ENCODE measurements at places on chromosomes 4 and X.

DNA sequence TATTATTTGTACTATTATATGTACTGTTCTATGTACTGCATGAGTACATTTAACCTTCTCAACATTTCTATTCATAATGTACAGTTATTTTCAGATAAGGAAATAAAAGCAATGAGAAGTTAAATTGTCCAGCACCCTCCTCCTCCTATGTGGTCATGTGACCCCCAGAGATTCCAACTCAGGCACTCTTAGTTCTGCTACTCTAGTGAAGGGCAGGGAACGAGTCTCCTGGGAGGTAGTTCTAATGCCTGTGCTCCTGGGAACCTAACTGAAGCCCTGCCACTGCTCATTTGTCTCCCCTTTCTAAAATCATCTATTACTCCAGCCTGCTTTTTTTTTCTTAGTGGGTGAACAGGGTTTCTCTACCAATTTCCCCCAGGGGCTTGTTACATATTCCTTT, 105.9 kb upstream of the GPRIN3 start:
- DNase-seq = no peak

- DNase-seq = no peak
Measured at GRCh38 chrX:72713130-72713529, 976 bp downstream of the PHKA1 start.

DNA sequence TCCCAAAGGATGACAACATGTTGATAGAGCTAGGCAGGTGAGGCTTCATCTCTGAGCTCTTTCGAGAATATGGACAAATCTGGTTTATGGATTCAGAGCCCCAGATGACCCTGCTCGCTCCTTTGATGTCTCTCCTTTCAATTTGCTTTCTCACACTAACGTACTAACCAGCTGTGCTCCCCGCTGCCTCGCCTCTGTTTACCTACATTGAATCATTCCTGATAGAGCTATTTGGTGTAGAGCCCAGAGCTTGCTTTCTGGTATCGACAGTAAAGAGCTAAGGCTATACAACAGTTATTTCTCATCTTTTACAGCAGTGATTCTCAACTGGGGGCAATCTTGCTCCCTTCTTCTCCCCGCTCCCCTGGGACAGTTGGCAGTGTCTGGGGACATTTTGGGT, 8.9 kb upstream of the PHKA2 start:
- DNase-seq = no peak

DNA sequence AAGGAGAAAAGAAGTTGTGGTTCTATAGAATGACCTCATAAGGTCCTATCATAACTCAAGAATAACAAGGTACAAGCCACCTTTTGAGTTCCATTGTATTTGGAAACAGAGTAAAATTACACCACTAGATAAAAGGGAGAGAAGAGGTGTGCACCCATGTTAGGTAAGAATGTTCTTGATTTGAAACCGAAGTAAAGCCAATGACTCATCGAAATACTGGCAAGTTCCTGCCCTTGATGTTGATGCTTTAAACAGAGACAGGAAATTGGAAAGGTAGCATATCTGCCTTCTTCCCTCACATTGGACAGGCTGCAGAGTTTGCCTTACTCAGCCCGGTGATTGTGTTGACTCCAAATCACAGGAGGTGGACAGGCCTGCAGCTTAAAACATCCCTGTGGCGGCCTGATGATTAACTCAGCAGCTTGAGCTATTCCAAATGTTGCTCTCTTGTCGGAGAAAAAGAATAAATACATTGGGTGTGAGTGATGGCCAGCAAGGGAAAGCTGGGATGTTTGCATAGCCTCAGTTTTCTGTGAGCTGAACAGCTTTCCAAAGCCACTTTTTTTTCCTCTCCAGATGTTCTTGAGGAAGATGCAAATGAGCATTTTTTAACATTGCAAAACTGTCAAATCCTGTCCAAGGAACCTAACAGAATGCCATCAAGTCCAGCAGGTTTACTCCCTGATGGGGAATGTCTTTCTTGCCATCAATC, 321.1 kb downstream of the NKX6-1 start:
- DNase-seq = no peak

DNA sequence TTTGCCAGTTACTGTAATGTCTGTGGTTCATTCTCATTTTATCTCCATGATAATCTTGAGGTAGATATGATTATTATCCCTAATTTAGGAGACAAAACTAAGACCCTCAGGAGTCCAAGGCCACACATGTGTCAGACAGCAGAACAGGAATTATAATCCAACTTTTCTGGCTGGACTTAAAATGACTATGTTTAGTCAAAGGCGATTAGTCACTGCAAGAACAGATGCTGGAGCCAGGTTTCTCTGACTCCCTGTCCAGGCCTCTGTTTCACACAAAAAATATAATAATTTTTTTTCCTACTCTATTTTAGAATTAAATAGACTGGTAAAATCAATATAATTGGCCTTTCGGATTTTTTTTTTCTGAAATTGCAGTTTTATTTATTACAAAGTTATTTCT, 56.7 kb upstream of the TMEM131L start:
- no peak for DNase-seq

DNA sequence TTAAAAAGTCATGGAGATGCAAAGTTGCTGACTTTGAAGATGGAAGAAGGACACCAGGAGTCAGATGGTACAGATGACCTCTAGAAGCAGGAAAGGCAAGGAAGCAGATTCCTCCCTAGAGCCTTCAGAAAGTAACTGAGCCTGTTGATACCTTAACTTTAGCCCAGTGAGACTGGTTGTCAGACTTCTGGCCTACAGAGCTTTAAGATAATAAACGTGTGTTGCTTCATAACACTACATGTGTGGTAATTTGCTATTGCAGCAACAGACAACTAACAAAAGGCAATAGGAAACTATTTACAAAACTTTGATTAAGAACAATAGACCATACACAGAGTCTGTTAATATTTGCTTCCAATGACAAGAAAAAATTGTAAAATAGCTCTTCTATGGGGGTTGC, 102.0 kb upstream of the USP38 start:
- DNase-seq = no peak

GRCh38 chr4:151267822-151268535, 9.0 kb upstream of the PRSS48 start:
- DNase-seq = no peak

GRCh38 chrX:150693725-150694574, 754 bp downstream of the MTMR1 start:
- peak; percentile 42 for DNase-seq

GRCh38 chr4:70556856-70557255, 35.2 kb upstream of the AMBN start:
- no peak for DNase-seq

- no peak for DNase-seq
Measured at GRCh38 chrX:150157291-150157690, 205.8 kb upstream of the MAMLD1 start.

- no peak for DNase-seq
Measured at GRCh38 chr4:46581677-46582076, 191.7 kb upstream of the GABRA2 start.

- DNase-seq = no peak
Measured at GRCh38 chr4:145061318-145061920, 36.6 kb downstream of the ANAPC10 start.

- DNase-seq = no peak
Measured at GRCh38 chrX:148416931-148417330, 83.5 kb upstream of the AFF2 start.

- DNase-seq = no peak
Measured at GRCh38 chr4:105988671-105989070, 93.4 kb downstream of the NPNT start.

- DNase-seq = peak; percentile 44
Measured at GRCh38 chr4:337932-338758, 531 bp downstream of the ZNF141 start.

GRCh38 chr4:153063490-153063889, 127.4 kb downstream of the FHDC1 start:
- no peak for DNase-seq

DNA sequence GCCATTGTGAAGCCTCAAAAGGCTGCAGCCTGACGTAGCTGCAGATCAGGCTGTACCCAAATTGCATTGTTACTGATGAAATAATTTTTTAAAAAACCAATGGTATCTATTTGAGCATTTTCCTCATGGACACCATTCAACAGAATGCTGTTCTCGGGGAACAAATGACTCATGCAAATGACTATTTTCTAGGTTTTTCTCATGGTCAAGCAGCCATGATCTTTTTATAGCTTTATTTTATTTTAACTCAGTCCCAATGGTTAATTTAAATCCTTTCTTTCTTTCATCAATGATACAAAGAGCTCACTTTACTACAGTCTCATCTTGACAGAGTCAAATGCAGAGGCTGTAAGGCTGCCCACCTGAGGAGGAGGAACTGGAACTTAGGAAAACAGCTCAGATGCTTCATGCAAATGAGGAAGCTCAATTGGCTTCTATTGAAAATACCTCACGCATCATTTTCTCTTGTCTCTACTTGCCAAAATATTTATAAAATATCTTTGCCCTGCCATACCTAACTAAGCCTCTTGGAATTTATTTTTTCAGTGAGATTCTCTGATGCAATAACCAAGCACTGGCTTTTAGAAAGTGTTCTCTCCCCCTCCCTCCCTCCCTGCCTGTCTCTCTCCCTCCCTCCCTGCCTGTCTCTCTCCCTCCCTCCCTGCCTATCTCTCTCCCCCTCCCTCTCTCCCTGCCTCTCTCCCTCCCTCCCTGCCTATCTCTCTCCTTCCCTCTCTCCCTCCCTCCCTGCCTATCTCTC, 81.0 kb downstream of the SORBS2 start:
- DNase-seq = no peak

DNA sequence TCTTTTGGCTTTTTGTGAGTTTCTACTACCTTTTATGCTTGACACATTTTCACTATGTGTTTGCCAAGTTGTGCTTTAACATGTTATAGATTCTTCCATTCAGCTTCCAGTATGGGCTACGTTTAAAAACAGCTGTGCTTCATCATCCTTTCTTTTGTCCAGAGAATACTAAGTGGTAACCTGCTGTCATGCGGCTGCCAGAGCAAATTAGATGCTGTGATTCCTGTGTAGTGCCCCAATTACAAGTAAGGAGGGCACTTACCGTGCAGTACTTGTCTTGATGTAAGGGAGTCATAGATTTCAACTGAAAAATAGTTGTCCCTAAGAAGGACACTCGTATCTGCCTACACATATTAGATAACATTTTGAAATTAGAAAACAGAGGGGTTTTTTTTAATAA, 531.8 kb upstream of the GALNTL6 start:
- no peak for DNase-seq

DNA sequence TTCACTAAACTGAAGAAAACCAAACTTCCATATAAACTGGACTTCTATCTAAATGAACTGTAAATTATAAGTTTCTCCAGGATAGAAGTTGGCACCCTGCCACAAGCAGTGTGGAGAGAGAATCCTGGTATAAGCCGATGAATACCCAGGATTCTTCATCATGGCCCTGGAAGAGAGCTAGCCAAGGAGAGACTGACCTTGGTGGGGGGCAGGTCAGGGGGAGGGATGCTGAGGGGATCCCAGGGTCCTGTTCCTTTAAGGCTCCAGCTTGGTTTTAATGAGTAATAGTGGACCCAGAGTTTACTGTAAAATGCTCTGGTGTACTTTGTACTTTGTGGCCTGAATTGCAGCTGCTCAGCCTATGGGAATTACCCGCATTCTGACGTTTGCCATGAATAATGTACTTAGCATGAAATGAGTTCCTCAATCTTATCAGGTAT, 16.9 kb downstream of the RASSF6 start:
- no peak for DNase-seq

- no peak for DNase-seq
Measured at GRCh38 chr4:133188433-133189146, 39.5 kb downstream of the PCDH10 start.

- DNase-seq = no peak
Measured at GRCh38 chr4:38306482-38307071, 346.4 kb downstream of the PTTG2 start.

GRCh38 chr4:86108137-86108536, 251.7 kb downstream of the MAPK10 start:
- DNase-seq = no peak

- no peak for DNase-seq
Measured at GRCh38 chr4:177302371-177303100, 7.1 kb upstream of the NEIL3 start.

DNA sequence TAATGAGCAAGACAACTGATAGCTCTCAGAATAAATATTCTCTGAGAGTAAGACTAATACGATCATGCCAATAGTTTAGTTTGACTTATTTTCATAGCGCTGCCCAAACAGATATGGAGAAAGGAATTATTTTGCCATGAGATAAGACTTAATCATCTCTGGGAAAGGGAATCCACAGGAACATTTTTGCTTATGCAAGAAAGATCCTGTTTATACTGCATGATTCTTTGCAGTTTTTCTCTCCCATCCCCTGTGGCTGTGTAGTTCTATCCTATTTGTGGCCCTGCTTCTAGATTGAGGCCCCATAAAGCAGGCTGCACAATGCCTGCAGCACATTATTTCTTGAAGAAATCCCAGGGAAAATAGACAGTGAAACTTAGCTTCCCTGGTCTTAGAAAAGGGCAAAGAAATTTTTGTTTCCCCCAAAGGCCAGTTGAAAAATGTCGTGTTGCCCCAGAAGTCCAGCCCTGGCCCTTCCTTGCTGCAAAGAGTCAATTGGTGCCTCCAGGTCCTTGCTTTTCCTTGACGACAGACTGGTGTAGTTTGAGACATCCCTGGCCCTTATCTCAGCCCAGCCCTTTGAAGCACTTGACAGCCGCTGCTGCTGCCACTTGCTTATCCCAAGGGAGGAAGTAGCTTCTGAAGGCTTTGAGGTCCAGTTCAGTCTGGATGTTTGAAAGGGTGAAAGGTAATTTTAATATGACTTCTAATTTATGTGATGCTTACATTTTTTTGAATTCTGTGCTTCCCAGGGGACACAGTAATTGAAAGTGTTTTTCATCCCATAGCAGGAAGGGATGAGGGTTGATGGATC, 45.0 kb upstream of the SH3RF1 start:
- no peak for DNase-seq

- no peak for DNase-seq
Measured at GRCh38 chrX:103847174-103847870, 15.3 kb upstream of the RAB9B start.

- no peak for DNase-seq
Measured at GRCh38 chrX:106619797-106620196, 8.0 kb downstream of the RADX start.

DNA sequence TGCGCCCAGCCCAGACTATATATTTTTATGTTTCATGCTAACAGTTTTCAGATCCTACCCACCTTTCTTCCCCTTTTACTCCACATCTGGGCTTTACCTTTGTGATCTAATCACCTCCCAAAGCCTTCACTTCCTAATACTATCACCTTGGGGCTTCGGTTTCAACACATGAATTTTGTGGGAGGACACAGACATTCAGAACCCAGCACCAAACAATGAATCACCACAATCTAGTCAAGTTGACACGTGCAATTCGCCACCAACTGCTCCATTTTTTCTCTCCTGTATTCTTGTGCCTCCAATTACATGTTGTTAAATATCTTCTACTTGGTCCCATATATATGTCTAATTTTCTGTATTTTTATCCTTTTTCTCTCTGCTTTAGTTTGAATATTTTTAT, 41.8 kb upstream of the STX18 start:
- DNase-seq = no peak

DNA sequence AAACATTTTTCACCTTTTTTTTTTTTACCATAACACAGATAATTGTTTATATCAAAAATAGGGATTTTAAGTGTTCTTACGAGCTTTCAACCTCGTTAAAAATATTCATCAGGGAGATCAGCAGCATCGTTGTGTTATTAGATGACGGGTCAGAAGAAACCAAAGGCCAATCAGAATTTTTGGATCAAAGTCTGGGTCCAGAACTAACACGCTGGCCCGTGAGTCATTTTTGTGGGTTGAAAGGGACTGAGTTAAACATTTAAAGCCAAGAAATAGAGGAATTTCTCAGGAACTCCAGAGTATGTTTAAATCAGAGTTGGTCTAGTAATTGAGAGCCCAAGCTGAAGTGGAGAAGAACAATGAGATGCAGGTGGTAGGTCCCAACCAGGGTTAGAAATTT, 170.8 kb downstream of the TLL1 start:
- no peak for DNase-seq
